ENCODE measurements at places on chromosomes 11 and 22.

GRCh38 chr22:21674638-21675245 lies 8.9 kb downstream of the PPIL2 start:
- DNase-seq, result no peak

- DNase-seq, result no peak
Observed at GRCh38 chr11:84250834-84251613, 964.9 kb upstream of the CCDC90B start.

- DNase-seq, result no peak
Observed at GRCh38 chr11:94722735-94723134, 45.4 kb upstream of the AMOTL1 start.

- no peak for DNase-seq
Observed at GRCh38 chr22:36143066-36143815, 17.3 kb downstream of the APOL3 start.

GRCh38 chr11:66248903-66249302 lies 19.5 kb upstream of the RAB1B start:
- DNase-seq, result no peak

- DNase-seq, result no peak
Observed at GRCh38 chr11:110453684-110454354, 24.1 kb downstream of the FDX1 start.

DNA sequence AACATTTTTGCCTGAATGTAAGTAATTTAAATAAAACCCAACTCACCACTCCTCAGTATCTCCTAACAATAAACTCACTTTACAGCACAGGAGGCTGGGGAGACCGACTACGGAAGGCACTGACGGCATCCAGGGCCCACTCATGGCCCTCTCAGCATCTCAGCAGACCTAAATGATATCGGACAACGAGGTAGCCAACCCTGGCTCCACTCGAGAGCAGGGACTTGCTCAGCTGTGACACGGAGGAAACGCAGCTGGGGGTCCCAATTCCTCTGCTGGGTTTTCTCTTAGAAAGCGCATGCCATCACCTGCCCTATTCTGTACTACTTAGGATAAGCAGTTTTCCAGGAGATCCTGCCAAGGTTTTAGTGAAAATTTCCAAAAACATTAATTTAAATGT lies 109.1 kb upstream of the BID start:
- DNase-seq, result no peak

DNA sequence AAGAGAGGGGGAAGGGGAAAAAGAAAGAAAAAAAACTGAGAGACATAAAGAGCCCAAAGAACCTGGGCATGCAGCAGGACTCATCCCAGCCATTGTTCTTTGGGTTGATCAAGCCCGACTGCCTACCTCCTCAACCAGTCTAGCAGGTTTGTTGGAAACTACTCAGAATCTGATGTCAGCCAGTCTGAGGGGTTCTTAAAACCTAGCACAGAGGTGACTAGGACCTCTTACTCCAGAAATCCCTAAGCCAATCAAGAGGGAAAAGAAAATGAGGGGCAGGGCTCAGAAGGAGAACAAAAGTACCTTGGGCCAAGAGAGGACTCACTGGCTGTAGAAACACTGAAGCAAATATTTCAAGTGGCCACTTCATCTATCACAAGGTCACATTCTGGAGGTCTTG lies 228.0 kb downstream of the AASDHPPT start:
- no peak for DNase-seq

DNA sequence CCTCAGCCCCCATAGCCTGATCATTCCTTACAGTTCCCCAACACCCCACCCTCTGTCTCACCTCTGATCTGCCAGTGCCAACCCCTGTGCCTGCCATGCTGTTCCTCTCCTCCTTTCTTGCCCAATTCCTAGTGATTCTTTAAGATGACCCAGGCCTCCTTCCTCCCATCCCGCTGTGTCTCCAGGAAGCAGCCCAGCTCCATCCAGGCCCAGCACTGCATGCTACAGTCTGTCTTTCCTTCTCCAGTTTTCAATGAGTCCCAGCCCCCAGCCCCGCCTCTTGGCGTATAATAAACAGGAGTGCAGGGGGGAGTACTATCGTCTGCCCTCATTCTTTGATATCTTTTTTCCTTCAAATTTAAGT lies 12.3 kb downstream of the LTBP3 start:
- DNase-seq, result no peak

DNA sequence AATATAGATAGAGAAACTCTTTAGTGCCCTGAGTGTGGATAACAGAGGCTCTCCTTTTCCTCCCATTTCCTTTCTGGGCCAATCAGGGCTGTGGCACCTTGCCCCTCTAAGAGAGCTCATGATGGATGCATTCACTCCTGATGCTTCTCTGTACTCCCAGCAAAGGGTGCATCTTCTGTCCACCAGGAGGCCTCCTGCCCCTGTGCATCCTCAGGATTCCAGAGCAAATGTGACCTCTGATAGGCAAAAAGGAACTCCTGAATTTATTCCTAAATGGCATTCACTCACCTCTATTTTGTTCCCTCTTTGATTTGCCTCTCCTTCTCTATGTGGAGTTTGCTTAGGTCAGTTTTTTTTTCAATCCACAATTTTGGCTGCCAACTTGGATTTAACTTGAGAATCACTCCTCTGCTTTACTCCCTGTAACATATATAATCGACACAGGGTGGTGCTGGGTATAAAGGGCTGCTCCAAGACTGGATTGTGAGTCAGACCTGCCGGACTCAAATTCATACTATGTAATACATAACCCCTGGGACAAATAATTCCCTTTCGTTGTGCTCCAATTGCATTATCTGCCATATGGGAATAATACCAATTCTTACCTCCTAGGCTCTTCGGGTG lies 1.1 kb upstream of the MRGPRX4 start:
- no peak for DNase-seq

DNA sequence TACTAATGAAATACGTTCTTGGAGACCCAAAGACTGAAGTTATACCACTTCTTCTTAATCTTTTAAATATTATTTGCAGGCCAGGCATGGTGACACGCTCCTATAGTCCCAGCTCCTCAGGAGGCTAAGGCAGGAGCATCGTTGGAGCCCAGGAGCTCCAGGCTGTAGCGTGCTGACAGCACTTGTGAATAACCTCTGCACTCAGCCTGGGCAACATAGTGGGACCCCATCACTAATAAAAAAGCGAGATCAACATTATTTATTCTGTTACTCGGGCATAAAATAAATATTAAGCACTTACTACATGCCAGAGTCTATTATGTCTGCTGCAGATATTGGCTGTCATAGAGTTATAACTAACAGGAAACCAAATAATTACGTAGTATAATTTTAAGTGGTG lies 720 bp upstream of the MED17 start:
- DNase-seq, result no peak

DNA sequence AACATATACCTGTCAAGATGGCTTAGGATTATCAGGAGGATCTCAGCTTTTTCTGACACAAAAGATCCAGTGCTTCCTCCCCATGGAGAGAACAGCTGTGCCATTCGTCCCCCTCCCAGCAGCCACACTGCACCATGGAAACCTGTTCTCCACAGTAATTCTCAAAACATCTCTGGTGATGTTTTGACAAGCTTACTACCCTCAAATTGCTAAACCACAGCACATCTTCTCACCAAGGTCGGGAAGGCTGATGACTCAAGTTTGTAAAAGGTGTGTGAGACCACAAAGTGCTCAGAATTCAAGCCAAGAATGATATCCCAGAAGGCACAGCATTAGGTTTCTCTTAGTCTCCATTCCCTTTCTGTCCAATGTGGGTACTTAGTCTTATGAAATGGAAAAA lies 3.9 kb upstream of the RAB38 start:
- no peak for DNase-seq

DNA sequence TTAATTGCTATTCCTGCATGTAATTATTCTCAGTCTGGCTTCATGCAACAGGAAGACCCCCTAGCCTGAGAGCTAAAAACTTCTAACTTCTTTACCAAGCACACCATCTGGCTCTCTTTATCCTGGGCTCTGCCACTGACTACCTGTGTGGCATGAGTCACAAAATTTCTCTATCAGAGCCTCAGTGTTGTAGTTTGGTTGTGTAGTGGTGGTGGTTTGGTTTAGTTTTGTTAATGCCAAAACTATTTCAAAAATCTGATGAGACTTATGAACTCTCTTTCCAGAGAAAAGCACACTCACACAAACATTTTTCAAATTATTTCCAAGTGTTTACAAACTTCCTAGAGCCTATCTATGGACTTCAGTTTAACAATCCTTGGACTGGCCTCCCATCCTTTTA lies 7.5 kb upstream of the IL17RA start:
- no peak for DNase-seq

DNA sequence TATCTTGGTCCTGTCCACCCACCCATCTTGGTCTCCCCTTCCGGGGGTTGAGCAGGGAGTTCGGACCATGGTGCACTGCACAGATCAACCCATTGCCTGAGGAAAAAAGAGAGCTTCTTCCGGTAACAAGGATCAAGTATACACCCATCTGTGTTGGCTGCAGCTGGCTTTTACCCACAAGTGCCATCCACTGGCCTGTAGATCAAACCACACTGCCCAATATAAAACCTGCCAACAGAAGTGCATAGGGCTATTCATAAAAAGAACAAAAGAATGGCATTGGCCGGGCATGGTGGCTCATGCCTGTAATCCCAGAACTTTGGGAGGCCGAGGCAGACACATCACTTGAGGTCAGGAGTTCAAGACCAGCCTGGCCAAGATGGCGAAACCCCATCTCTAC lies 94.5 kb downstream of the ZC3H12C start:
- DNase-seq, result no peak

GRCh38 chr11:130197386-130198035 lies 37.9 kb downstream of the ST14 start:
- DNase-seq, result no peak

DNA sequence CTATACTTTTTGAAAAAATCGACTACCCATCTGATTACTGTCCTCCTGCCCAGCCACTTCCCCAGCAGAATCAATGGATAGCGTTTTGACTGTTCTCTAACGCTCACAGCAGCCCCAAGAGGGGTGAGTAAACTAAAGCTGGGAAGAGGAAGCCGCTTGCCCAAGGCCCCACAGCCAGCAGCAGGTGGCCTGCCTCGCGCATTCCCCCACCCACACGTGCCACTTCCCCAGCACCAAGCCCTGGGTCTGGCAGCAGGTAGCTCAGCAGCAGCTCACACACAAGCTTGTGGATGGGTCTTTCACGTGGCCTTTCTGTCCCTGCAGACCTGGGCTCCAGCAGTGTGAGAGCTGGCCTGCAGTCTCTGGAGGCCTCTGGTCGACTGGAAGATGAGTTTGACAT lies 34.3 kb downstream of the TOM1 start:
- no peak for DNase-seq

- DNase-seq, result no peak
Observed at GRCh38 chr22:29039148-29039547, 22.5 kb downstream of the C22orf31 start.

- no peak for DNase-seq
Observed at GRCh38 chr11:36750349-36750748, 152.3 kb upstream of the RAG2 start.

DNA sequence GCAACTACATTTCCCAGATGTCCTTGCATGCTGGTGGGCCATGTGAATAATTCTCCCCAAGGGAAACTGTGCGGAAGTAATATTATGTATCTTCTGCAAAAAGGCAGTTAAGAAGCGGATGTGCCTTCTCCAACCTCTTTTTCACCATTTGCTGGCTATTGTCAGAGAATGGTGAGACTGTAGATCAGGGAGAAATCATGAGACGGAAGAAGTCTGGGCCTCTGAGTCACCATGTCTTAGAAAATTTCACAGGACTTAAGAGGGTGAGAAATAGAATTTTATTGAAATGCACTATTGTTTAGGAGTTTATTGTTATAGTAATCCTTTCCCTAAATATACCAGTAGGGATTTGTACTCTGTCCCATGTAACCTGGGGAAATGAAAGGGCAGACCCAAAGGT lies 298.7 kb upstream of the ZC3H12C start:
- DNase-seq, result no peak

- DNase-seq, result no peak
Observed at GRCh38 chr11:56353991-56354390, at the start of gene OR8J1. OR8J1 (plus strand) TSS chr11:56354291; CDS start chr11:56360247, 5,956 bp downstream.

GRCh38 chr22:49052023-49052538 lies 775.6 kb downstream of the BRD1 start:
- DNase-seq, result peak; percentile 10

- no peak for DNase-seq
Observed at GRCh38 chr22:32018056-32018455, 25.0 kb upstream of the SLC5A1 start.

DNA sequence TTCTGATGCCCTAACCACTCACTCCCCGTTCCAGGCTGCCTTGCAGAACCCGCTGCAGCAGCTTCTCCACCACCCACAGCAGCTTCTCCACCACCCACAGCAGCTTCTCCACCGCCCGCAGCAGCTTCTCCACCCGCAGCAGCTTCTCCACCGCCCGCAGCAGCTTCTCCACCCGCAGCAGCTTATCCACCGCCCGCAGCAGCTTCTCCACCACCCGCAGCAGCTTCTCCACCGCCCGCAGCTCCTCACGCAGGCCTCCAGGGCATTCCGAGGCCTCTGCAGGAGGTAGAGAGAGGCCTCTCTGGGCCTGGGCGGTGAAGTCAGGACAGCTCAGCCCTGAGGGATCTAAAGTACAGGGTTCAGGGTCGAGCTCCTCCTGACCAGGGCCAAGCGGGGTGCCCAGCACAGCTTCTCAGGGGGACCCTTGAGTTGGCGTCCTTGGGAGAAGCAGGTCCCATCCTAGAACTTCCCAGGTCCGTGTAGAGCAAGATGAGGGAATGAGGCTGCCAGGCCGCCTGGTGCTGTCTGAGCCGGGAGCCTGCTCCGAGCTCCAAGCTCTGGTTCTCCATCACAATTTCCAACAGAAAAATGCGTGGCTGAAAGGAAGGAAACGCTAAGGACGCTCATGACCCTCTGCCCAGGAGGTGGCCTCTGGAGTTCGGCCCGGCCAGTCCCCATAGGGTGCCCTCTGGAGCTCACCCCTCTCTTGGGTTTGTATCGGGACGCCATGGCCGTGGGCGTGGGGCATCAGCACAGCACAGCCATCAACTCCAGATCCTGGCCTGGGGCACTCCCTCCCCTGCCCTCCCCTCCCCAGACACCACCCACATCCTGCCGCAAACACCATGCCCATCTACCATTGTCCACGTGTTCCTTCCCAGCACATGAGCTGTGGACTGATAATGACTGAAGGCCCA lies 528.6 kb downstream of the BRD1 start:
- no peak for DNase-seq

DNA sequence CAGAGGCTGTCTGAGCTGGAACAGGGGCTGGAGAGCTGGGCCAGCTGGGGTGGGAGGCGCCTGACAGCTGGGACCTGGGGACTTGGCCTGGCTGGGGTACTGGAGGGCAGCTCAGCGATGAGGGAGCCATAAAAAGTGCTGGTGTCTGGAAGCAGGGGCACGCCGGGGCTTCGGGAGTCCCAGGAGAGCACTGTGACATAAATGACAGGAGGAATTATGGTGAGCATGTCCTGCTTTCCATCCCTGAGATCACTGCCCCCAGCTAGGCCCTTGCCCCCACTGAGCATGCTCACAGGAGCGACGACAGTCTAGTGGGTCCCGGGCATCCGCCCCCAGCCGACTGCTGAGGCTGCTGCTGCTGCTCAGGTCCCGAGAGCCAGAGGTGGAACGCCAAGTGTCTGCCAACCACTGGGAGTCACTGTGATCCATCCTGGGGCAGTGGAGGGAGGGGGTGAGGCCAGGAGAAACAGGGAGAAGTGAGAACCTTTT lies 6.2 kb downstream of the ROBO4 start:
- no peak for DNase-seq

Data from T follicular helper cell (primary cell).